NCI-H1048 (cell line): ENCODE measurements at places on chromosomes 12 and 14.

GRCh38 chr14:22159099-22159498 lies 429.9 kb downstream of the DAD1 start:
- no peak for DNase-seq

GRCh38 chr12:85829391-85829790 lies 6.8 kb downstream of the RASSF9 start:
- DNase-seq = no peak

DNA sequence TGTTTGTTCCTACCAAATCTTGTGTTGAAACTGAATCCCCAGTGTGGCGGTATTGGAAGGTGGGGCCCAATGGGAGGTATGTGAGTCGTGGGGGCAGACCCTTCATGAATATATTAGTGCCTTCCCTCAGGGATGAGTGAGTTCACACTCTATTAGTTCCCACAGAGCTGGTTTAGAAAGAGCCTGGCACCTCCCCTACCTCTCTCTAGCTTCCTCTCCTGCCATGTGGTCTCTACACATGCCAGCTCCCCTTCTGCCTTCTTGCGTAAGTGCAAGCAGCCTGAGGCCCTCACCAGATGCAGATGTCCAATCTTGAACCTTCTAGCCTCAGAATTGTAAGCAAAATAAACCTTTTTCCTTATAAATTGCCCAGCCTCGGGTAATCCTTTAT lies 105.8 kb downstream of the SPTSSA start:
- DNase-seq = no peak

DNA sequence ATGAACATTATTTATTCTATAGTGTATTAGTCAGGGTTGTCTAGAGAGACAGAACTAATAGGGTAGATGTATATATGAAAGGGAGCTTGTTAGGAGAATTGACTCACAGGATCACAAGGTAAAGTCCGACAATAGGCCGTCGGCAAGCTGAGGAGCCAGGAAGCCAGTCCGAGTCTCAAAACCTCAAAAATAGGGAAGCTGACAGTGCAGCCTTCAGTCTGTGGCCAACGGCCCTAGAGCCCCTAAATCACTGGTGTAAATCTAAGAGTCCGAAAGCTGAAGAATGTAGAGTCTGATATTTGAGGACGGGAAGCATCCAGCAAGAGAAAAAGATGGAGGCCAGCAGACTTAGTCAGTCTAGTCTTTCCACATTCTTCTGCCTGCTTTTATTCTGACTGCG lies 912.2 kb downstream of the FLRT2 start:
- no peak for DNase-seq

- DNase-seq = no peak
These were observed 68.5 kb upstream of the PKP2 start for GRCh38 chr12:32964981-32965585.
